ENCODE measurements at places on chromosomes 11 and 22. TPM values are rescaled to one million over a fixed set of nuclear protein-coding genes. Genes with fewer than 3 reads are reported as not detected.

OR51I1 gene
- total RNA-seq: not detected

FOLR1 gene
- total RNA-seq: not detected

OR51A2 gene
- not detected for total RNA-seq

OR4D11 gene
- total RNA-seq: not detected

BLID gene
- 3.5 TPM for total RNA-seq

PKP3 gene
- 0.27 TPM for total RNA-seq

KIAA1671 gene
- total RNA-seq: 85.1 TPM

TBX1 gene
- total RNA-seq: 30.2 TPM

ADAMTS15 gene
- not detected for total RNA-seq

RIC8A gene
- total RNA-seq: 119 TPM

CYTH4 gene
- total RNA-seq: not detected

ISX gene
- total RNA-seq: not detected

SMARCB1 gene
- 130 TPM for total RNA-seq

MMP27 gene
- total RNA-seq: not detected

SF1 gene
- 322 TPM for total RNA-seq

SLC2A11 gene
- total RNA-seq: 4.6 TPM

GLYAT gene
- total RNA-seq: not detected

HDHD5 gene
- 28.1 TPM for total RNA-seq

RASSF10 gene
- not detected for total RNA-seq

PARVG gene
- total RNA-seq: not detected

OR10A2 gene
- total RNA-seq: not detected

TSGA10IP gene
- total RNA-seq: not detected

DAGLA gene
- total RNA-seq: 4.7 TPM

GATD1 gene
- 83.1 TPM for total RNA-seq

CABP2 gene
- total RNA-seq: not detected

ATP5MG gene
- total RNA-seq: 211 TPM

Data from endothelial cell of umbilical vein (primary cell).